ENCODE measurements at places on chromosomes 5 and 9.

DNA sequence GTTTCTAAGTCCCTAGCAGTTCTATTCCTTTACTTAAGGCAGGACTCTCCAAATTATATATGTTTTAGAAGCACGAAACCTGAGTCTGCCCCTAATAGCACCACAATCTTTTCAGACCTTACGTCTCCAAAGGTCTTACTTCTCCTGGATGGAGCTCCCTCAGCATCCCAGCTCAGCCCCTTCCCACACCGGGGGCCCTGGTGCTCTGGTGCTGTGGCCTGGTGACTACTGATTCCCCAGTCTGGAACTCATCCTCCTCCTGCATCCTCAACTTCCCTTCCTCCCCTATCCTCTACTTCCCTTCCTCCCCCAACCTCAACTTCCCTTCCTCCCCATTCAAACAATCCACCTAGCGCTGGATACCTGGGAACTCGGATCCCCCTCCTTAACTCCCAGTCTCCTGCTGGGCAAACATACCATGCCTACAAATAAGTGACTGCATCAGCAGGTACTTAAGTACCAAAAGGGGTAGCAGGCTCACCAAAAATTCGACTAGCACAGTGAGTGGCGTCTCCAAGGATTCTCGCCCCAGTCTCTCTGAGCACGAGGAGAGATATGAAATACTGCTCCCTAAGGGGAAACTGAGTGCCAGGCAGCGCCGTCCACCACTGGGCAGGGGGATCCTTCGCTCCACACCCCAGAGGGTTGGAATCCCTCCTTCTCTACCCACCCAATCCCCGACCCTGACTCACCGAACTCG is 831 bp downstream of the IGFBPL1 start:
- DNase-seq = no peak

GRCh38 chr5:62284946-62285891 is 20.8 kb upstream of the KIF2A start:
- no peak for DNase-seq

- no peak for DNase-seq
Measured at GRCh38 chr9:34430843-34431437, 27.4 kb downstream of the FAM219A start.

DNA sequence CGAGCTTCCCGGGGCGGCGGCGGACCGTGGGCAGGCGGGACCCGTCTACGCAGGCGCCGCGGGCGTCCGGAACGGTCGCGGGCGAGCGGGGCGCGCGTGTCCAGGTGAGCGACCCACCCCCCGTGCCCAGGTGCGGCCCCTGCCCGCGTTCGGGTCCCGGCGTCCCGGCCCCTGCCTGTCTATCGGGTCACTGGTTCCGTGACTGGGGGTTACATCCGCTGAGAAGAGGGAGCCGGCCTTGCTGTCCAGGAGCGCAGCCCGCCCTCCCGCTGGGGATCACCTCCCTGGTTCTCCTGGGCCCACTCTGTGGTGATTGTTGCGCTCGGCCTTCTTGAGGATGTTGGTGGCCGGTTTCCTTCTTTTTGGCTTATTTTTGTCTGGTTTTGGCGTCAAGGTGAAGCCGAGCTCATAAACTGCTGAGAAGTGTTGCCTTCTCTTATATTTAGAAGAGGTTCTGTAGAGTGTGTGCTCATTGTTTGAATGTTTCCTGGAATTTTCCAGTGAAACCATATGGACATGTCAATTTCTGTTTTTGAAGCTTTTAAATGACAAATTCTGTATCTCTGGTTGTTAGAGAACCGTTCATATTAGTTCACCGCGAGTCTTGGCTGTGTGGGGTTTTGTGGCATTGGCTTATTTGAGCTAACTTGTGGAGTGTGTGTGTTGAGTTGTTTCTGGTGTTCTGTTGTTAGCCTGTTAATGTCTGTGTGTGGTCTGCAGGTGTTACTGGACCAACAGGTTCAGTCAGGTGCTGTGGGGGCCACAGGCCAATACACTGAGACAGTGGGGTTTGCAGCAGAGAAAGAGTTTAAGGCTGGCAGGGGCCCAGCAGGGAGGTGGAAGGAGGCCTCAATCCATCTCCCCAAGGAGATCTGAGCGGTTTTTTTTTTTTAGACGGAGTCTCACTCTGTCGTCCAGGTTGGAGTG is 621 bp downstream of the CEP72 start:
- no peak for DNase-seq

- DNase-seq = no peak
Measured at GRCh38 chr5:57456531-57457135, 26.0 kb downstream of the ACTBL2 start.

DNA sequence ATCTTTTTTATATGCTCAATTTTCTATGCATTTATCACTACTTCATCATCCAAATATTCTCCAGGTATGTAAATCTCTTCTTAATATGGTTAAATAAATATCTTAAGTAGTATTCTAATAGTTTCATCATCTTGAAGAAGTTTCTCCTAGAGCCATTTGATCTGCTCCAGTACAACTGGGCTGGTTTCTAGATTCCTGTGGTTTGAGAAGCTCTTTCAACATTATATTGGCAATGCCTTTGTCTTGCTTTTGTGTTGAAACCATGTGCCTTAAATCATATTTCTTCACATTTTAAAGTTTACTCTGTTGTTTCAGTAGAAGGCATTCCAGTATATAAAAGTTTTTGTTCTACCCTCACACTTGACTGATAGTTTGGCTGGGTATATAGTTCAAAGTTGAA is 27.6 kb downstream of the MBLAC2 start:
- DNase-seq = no peak

GRCh38 chr9:78187763-78188484 is 48.0 kb upstream of the CEP78 start:
- peak; percentile 22 for DNase-seq

DNA sequence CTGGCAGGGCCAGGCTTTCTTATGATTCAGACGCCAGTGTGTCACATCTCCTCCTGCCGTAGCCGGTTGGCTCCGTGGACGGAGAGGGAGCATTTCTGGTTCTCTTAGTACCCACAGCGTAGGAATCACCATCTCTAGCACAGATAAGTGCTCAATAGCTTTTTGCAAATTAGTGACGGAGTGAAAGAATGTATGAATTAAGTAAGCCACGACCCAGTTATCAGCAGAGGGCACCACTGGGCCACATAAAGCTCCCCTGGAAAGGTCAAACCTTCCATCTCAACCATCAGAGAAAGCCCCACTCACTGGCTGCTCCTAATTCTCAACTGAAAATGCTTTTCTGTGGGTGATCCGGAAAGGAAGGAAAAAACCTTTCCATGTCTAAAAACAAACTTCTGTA is 317.0 kb upstream of the ADCY2 start:
- no peak for DNase-seq

DNA sequence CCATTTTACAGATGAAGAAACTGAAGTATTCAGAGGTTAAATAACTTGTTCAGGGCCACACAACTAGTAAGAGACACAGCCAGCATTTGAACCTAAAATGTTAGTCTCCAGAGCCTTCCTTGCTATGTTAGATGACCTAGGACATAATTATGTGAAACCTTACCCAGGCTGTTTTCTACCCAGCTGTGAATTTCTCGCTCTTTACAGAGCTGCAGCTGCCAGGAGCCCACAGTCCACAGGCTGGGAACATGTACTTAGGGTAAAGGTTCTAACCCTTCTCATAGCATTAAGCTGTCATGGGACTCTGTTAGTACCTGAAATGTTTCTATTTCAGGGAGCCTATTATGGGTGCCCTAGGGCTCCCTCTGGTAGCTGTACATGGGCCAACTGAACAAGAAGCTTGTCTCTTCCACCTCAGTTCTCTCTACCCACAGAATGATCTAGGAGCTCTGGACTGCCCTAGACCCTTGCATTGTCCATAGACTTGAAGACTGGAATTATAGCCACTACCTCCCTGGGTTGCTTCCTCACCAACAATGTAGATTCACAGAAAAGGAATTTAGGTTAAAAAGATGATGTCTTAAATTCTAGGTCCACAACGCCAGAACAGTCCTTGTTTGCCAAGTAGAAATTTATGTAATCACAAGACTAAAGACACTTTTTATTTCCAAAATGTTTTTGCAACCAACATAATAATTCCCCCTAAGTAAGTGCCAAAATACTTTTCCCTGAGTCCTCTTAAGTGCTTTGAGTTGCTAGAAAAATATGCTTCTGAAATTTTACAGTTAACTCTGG is 262.9 kb downstream of the PIK3R1 start:
- no peak for DNase-seq

DNA sequence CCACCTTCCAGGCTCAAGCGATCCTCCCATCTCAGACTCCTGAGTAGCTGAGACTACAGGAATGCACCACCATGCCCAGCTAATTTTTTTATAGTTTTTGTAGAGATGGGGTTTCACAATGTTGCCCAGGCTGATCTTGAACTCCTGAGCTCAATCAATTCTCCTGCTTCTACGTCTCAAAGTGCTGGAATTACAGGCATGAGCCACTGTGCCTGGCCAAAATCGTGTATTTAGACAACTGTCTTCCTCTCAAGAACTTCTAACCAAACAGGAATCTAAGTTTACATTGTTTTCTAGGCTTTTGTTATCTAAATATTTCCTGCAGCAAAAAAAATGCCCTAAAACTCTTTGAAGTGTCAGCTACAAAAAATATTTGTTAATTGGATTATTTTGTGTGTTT is 78.8 kb downstream of the NLN start:
- no peak for DNase-seq

- no peak for DNase-seq
Measured at GRCh38 chr9:106731910-106732309, 131.1 kb upstream of the ZNF462 start.

DNA sequence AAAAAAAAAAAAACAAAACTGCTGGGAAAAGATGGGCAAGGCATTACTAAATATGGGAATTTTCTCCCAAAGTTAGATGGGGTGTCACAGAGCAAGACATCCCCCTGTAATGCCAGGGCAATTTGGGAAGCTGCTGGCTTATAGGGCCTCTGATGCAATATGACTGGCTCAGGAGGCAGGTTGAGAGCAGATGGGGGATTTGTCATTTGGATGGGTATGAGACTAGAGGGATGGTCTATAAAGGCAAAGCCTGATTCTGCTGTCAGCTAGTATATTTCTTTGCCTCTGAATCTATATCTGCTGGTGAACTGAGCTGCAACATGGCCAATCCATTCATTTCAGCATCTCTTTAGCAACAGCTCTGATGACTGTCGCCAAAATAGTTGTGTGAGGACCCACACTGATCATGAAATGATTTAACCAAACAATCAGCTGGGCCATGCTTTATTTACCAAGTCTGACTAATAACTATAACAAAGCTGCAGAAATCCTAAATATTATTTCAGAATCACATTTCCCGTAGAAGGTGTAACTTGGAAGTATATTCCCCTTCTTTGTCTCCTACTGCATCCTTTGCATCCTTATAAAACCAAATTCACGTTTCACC is 455.1 kb upstream of the ZNF608 start:
- DNase-seq = no peak

- peak; percentile 8 for DNase-seq
Measured at GRCh38 chr9:23823986-23824829, 1.8 kb downstream of the ELAVL2 start.

GRCh38 chr5:11443831-11444230 is 460.4 kb downstream of the CTNND2 start:
- no peak for DNase-seq

GRCh38 chr5:58185801-58186200 is 274.1 kb downstream of the PLK2 start:
- DNase-seq = no peak

GRCh38 chr9:5425006-5425628 is 12.6 kb downstream of the PLGRKT start:
- DNase-seq = no peak

- no peak for DNase-seq
Measured at GRCh38 chr5:2039180-2039531, 156.4 kb upstream of the IRX4 start.

- no peak for DNase-seq
Measured at GRCh38 chr9:87622923-87623322, 103.0 kb upstream of the CTSL start.

- DNase-seq = no peak
Measured at GRCh38 chr5:172719211-172719610, 51.8 kb downstream of the DUSP1 start.

DNA sequence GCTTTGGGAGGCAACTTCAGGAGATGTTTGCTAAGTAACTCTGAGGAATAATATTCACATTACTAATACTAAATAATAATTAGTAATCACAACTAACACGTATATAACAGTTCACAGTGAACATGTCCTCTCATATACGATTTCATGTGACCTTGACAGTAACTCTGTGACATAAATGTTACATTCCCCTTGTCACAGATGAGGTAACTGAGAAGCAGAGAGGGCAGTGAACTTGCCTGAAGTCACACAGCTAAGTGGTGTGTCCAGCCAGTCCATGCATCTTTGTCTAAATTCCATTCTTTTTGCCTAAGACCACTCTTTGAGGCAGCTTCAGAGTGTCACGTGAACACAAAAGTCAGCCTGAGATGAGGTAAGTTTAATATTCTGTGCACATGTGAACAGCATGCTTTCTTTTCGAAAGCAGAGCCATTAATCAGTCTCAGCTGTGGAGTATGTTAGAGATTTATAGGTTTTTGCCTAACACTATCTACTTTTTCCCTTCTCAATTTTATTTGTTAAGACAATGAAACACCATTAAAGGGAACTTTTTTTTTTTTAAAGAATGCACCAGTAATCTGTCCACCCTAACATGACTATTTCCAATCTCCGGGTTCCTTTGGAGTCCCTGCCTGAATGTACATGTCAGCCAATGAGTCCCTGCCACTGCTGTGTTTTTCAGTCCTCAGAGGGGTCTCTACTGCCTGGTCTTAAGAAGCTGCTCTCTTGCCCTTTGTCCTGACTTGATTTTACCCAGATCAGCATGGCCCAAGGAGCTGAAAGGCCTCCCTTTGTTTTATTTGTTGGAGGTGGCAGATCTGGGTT is 43.5 kb downstream of the SH3PXD2B start:
- DNase-seq = no peak

- DNase-seq = no peak
Measured at GRCh38 chr5:133303298-133303697, 251.5 kb downstream of the HSPA4 start.

DNA sequence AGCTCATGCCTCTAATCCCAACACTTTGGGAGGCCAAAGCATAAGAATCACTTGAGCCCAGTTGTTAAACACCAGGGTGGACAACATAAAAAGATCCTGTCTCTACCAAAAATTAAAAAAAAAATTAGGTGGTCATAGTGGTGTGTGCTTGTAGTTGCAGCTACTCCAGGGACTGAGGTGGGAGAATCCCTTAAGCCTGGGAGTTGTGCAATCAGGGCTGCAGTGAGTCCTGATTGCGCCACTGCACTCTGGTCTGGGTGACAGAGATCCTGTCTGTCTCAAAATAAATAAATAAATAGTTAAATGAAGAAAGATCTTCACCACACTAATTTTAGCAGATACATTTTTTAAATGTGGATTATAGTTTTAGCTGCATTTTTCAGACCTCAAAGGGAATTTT is 433.2 kb downstream of the MAT2B start:
- no peak for DNase-seq

GRCh38 chr5:72892846-72893245 is 63.0 kb upstream of the FCHO2 start:
- no peak for DNase-seq

GRCh38 chr5:150321784-150322183 is 19.1 kb upstream of the ARSI start:
- no peak for DNase-seq

GRCh38 chr5:179820127-179820482 is 600 bp upstream of the SQSTM1 start:
- DNase-seq = no peak

Measured in amygdala (tissue), 56 donors.